ENCODE measurements at places on chromosomes 16 and 17.

DNA sequence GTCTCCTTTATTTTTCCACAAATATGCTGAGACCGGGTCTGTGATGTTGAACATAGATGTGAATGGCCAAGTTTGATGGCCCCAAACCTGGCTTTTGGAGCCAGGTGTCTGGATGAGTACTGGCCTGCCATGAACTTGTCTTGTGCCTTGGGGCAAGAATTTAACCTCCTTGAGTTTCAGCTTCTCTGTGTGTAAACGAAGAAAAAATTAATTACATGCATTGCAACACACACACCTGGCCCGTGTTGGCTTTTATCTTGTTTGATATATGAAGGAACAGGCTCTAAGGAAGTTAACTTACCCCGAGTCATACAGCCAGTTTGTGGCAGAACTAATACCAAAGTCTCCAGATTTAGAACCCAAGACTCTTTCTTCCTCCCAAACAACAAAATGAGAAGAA is 13.1 kb downstream of the FBXO39 start:
- DNase-seq, result no peak

- DNase-seq, result no peak
These were observed 94.5 kb upstream of the WSCD1 start for GRCh38 chr17:5975661-5976060.

GRCh38 chr16:9821331-9821730 is 360.9 kb downstream of the GRIN2A start:
- no peak for DNase-seq

- no peak for DNase-seq
These were observed 245.2 kb downstream of the XYLT1 start for GRCh38 chr16:17225541-17225940.

DNA sequence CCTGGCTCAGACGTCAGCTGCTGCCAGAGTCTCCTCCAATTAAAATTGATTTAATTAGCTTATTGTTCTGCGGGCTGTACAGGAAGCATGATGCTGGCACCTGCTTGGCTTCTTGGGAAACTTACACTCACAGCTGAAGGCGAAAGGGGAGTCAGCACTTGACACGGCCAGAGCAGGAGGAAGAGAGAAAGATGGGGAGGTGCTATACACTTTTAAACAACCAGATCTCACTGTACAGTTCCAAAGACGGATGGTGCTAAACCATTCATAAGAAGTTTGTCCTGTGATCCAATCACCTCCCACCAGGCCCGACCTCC is 1.4 kb upstream of the PRDM7 start:
- no peak for DNase-seq

- DNase-seq, result no peak
These were observed 6.2 kb upstream of the SLC7A6 start for GRCh38 chr16:68257906-68258800.

Measured in cardiac muscle cell (in vitro differentiated cells and primary cell).